ENCODE measurements at places on chromosomes 3 and 15.

DNA sequence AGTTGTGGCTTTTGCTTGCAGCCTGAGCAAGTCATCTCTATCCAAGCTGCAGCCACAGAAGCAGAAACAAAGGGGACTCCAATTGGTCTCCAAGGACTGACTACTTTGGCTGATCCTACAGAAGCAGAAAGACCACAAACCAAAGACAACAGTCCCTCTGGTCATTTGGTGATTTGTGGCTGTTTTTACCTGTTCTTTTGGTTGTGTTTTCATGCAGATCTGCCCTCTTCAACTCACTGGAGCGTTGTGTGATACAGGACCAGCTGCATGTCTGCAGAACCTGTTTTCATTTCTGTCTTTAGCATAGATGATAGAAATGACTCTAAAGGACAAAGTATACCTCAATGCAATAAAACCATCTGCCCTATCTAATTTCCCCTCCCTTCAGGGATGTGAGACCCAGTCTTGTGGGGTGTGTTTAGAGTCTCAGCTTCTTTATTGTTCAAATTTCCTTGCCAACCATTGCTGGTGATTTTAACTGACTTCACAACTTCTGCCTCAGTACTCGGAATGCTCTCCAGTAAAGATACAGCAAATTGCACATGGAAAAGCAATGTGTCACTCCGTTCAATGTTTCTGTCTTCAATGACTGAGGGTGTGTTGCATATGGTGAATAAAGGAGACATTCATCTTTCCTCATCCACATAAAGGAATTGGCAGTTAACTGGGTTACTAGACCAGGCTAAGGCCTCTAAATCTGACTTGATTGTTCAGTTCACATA is 48.9 kb upstream of the SLC7A14 start:
- no peak for DNase-seq

DNA sequence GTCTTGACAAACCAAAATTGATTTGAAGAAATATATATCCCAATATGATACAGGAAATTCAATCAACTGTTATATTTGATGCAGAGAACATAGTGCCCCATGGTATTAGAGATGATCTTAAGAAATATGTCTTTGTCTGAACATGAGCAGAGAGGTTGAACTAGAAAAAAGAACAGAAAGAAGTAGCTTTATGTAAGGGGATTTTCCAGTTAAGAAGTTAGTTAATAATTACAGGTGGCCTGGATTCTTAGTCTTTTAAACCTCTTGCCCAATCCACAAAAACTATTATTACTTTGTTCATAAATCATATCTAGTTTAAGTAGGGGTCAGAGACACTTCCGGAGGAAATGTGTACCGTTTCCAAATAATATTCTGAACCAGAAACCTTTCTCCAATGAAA is 1186.7 kb upstream of the EPHA6 start:
- peak; percentile 27 for DNase-seq

DNA sequence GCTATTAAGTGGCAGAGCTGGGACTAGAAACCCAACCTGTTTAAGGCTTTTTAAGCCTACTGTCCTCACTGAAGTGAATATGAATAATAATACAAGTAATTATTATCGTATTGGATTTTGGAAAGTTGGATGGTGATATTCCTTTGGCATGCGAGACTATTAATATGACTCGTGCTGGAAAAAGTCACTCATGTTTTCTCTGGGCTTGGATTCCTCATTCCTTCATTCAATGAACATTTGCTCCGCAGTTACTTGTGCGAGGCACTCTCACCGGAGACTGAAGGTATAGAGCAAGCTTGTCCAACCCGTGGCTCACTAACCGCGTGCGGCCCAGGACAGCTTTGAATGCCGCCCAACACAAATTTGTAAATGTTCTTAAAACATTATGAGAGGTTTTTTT is 694 bp downstream of the PLAAT1 start:
- peak; percentile 18 for DNase-seq

GRCh38 chr15:101201411-101202174 is 50.3 kb downstream of the CHSY1 start:
- peak; percentile 96 for DNase-seq

DNA sequence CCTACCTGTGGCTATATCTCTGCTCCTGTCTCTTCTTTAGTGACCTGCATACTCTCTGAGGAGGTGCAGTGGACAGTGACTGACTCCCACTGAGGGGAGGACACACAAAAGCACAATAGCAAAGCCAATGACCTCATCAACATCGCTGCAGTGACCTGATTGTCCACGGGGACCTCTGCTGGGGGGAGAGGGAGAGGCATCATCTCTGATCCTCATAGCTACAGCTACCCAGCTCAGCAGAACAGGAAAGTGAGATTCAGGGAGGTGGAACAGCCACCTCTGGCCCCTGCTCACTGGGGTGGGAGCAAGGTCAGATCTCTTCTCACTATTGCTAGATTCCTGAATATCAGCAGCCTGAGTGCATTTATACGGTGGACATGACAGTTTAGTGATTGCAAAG is 179.2 kb downstream of the ATP10A start:
- DNase-seq: no peak

DNA sequence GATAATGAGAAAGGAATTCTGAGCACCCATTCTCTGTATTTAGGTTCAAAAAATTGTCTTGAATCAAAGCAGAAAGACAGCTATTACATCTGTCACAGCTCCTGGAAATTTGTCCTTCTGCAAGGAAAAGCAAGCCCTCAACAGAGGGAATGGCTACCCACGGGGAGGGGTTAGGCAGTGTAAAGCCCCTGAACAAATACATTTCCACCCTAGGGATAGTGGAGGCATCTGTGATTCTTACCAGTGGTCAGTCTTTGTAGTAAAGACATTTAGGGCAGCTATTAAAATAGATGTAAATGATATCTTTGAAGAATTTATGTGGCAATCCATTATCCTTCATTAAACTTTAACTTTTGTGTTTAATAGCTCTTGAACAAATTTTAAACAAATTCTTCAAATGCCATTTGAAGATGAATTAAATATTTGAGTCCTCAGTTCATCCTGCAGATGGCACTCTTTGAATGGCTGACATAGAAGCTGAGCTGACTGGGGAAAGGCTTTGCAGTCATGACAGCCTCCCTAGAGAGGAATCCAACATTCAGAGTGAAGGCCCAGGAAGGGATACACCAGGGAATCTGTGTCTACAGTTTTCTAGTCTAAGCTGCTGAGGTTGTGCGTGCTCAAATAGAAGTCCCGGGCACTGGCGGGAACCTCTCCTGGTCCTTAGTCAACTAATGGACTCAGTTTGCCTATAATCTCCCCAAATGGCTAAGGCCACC is 359.7 kb upstream of the ROPN1 start:
- peak; percentile 76 for DNase-seq

DNA sequence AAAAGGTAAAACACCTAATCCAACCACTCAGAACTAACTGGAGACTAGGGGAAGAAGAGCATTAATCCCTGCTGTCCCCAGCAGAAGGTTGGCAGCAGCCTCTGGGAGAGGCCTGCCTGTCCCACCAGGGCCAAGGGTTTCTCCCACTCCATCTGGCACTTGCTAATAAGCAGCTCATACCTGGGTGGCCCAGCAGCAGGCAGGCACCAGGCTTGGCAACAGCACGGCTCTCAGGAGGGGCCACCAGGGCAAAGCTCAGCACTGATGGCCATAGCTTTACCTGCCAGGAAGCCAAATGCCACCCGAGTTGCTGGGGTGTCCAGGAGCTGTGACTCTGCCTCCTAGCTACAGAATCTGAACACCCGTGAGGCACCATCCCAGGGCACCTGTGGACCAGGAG is 58.3 kb downstream of the BOC start:
- DNase-seq: no peak

DNA sequence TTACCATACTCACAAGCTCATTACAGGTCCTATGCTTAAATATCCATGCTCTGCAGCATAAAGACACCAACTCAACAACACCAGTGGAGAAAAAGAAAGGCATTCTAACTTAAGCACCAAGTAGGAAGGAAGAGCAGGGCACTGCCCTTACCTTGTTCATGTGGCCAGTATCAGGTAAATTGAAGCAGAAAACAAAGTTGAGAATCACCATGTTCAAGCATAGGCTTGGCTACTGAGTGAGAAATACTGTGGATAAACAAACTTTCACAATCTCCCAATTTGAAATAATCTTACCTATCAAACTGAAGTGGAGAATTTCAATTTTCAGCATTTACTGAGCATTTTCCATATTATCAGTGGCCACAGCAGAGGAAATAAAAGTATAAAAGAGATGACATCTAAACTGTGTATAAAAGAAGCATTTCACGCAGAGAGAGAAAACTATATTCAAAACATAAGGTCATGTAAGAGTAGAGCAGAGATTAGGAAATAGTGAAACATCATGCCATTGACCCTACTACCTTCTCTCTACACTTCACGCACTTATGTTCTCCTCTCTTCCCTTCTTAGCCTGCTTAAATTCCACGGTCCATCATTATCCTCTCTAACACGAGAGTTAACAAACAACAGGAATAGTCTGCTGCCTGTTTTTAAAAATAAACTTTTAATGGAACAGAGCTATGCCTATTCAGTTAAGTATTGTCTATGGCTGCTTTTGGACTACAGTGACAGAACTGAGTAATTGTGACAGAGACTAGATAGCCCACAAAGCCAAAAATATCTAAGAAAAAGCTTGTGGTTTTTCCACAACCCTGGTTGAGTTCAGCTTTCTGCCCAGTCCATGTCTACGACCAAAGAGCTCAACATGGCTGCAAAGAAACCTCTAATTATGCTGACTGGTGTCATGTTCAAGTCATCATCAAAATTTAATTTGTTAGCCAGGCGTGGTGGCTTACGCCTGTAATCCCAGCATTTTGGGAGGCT is 142.5 kb downstream of the NR1I2 start:
- DNase-seq: no peak

GRCh38 chr3:5304789-5305683 is 117.5 kb downstream of the EDEM1 start:
- peak; percentile 74 for DNase-seq

- DNase-seq: no peak
These were observed 5.1 kb downstream of the GP9 start for GRCh38 chr3:129065720-129066073.

DNA sequence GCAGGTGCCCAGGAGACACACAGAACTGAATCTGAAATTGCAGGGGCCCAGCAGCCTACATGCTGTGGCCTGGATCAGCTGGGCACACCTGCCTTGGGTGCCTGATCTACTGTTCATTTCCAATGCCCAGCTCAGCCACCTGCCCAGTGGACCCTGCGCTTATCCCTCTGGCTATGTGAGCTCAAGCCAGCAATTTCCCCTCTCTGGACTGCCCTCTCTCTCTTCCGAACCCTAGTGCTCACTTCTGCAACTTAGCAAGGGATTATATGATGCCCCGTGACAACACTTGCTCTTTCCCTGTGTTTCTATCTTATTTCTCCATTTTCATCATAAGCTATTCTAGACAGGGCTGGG is 276.0 kb downstream of the UACA start:
- DNase-seq: no peak

DNA sequence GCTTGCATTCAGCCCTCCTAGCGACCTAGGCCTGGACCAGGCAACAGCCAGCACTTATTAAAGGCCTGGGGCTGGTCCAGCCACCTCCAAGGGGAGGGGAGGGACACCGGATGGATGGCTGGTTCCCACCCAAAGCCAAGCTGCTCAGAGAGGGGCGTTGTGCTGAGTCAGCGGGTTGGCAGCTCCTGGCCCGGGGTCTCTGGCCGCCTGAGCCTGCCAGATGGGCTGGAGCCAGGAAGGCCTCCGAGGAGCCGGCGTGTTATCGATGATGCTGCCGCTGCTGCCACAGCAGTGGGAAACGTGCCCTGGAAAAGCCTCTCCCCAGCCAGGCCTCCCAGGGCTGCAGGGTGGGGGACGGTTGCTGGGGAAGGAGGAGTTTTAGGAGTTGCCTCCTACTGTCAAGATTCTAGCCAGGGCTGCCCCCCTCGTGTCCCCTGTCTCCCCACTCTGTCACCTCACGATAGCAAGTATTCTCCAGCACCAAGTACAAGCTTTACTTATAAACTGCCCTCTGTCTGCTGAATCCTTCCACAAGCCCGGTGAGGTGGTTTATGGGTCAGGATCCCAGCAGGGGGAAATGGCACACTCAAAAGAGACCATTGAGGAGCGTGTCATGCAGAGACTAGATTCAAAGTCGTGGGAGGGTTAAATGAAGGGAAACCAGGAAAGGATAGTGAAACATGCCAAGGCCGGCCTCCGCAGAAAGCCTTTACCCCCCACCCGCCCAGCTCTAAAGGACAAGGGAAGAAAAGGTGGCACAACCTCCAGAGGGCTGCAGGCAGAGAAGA is 43.2 kb upstream of the TSEN2 start:
- no peak for DNase-seq

- DNase-seq: no peak
These were observed 11.1 kb upstream of the PLAAT1 start for GRCh38 chr3:193229851-193230420.
